ENCODE measurements at places on chromosomes 3 and 15.
A peak's percentile ranks its signal among the peaks of the same experiment; 100 is the strongest.

DNA sequence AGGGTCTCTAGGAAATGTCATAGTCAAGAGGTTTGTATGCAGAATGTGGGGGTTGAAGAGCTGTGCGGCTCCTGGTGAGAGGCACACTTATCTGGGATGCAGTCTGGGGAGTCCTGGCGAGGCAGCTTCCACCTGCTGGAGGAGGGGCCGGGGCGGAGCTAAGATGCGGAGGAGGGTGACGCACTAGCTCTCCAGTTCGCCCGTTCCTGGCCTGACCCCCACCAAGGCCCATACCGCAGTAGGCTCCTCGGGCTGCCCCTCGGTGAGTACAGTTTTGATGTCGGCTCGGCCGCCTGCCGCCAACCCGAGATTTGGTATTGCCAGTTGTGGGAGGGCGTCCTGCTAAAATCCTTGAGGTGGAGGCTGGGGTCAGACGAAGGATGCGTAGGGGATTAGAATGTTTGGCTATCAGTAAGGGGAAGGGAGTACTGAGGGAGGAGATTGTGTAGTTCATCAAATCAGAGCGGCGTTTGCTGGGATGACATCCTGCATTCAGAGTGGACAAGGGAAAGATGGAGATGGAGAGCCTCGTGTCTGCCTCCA is at the start of gene SCG5:
SCG5 (plus strand) TSS at position 194 of the 543 bp plus-strand sequence. CDS start 1,883 bp downstream, outside the sequence.
- DNase-seq = peak; percentile 79

GRCh38 chr3:175456466-175456865 is 597.3 kb downstream of the NAALADL2 start:
- no peak for DNase-seq

DNA sequence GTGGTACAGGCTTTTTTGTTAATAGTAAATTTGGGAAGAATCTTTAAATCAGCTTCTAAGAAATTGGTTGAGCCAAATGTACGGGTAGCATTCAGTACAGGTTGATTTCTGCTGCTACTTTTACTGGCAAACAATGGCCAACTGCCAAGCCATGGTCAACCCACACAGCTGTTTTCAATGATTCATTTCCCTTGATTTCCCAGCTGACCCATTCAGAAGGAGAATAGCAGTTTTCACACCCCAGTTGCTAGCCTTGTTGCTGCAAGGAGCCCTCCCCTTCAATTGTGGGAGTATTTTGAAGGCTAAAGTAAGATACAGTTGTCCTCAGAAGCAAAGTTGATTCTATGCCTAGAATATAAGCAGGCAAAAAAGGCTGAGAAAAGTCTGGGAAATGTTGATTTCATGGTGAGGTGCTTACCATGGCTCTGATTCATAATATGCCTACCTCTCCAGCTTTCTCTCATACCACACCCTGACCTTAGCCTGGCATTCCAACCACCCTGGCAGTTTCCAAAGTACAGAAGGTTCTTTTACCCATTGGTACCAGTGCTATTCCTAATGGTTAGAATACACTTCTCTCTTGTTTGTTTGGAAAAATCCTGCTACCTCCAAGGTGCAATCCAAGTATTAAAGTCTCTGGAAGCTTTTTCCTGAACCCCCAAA is 320.3 kb upstream of the TGFBR2 start:
- DNase-seq = no peak

- DNase-seq = no peak
These were observed 34.7 kb downstream of the PPM1L start for GRCh38 chr3:160790726-160791125.

DNA sequence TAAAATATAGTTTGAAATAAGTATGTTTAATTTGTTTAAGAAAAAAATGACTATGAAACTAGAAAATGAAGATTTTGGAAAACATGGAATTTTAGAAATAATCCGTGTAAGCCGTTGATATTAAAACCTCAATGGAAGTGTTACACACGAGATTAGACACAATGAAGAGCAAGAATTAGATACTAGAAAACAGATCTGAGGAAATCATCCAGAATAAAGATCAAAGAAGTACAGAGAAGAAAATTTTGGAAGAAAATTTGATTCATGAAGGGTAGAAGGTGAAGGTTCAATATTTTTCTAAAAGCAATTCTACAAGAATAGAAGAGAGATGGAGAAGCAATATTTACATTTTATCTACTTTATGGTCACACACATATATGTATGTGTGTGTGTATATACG is 52.5 kb upstream of the SATB1 start:
- no peak for DNase-seq

DNA sequence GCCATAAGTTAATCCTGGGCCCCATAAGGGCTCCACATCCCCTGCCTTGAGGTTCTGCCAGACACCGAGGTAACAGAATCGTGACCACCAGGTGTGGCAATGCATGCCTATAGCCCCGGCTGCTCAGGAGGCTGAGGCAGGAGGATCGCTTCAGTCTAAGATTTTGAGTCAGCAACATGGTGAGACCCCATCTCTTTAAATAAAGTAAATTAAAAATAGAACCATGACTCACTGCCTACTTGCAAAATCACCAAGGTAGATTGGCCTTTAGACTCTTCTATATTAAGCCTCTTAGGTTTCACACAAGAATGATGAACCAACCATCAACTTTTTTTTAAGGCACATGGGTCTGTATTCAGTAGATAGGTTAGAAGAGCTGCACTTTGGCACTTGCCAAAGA is 9.7 kb downstream of the WDR5B start:
- no peak for DNase-seq
